ENCODE measurements at places on chromosomes 11 and 22. TPM values are rescaled to one million over a fixed set of nuclear protein-coding genes. Genes with fewer than 3 reads are reported as not detected.

DNA sequence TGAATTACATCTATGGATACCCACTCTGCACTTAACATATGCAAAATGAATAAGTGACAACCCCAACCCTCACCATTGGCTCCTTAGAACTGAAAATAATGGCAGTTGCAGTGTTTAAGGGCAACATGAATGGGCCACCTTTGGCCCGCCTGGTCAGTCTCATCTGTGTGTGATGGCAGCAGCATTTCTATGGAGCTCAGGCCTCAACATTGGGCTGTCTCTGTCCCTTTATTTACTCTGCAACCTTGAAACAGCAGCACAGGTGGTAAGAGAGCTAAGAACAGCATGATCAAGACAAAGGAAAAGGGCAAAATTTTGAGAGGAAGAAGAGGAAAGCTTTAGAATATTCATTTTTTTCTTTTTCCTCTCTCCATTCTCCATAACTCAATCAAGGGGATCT is 38.3 kb upstream of the TMEM135 start:
- DNase-seq, result peak; percentile 24

Gene SLC22A8
- not detected for total RNA-seq

DNA sequence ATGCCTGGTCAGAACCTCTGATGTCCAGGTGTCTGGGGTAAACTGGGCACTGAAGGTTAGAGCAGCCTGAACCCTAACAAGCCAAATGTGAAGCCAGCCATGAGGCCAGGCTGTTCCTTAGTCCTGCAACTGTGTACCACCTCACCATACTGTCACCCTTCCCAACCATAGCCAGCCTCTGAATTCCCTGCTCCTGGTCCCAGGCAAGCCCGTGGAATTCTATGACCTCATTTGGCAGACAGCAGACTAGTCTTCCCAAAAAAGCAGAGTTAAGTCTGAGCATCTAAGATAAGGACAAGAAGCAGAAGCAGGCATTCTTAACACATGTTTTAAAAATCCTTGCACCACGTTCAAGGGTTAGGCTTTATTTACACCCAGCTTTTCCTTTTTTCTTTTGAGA is 134.8 kb downstream of the C11orf58 start:
- no peak for DNase-seq

Gene TSGA10IP
- not detected for total RNA-seq

Gene CSTF3
- 47.8 TPM for total RNA-seq

DNA sequence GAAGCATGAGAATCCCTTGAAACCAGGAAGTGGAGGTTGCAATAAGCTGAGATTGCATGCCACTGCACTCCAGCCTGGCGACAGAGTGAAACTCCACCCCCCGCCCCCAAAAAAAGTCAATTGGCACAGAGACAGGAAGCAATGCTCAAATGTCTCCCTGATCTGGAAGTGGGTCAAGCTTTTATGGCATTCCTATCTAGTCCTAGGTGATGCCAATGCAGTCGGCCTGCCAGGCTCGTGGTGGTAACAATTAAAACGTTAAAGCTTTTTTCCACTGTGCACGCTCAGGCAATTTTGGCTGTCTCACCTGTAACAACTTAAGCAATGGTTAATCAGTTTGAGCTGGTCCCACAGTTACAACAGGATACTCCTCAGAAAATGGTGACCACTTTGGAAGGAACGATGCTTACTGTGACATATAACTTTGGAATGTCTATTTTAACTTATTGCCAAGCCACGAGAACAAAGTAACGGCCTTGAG is 18.9 kb upstream of the PISD start:
- no peak for DNase-seq

Gene DESI1
- total RNA-seq, result 36.5 TPM

- DNase-seq, result no peak
Observed at GRCh38 chr11:33909150-33909549, 17.3 kb upstream of the LMO2 start.

GRCh38 chr11:34857463-34857862 is 58.7 kb downstream of the APIP start:
- no peak for DNase-seq

Gene APOA5
- total RNA-seq, result not detected

- no peak for DNase-seq
Observed at GRCh38 chr22:42648017-42648367, 1.2 kb downstream of the CYB5R3 start.

GRCh38 chr11:115333121-115333520 is 171.1 kb downstream of the CADM1 start:
- no peak for DNase-seq

DNA sequence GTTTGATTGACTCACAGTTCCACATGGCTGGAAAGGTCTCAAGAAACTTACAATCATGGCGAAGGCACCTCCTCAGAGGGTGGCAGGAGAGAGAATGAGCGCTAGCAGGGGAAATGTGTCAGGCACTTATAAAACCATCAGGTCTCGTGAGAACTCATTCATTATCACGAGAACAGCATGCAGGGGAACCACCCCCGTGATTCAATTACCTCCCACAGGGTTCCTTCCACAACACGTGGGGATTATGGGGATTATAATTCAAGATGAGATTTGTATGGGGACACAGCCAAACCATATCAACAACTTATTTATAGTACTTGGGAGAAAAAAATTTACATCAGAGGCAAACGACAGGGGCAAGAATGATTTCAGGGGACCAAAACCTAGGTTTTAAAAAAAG is 3.0 kb downstream of the ME3 start:
- DNase-seq, result no peak

- no peak for DNase-seq
Observed at GRCh38 chr22:22798232-22798616, 89.4 kb upstream of the IGLL5 start.

- DNase-seq, result no peak
Observed at GRCh38 chr22:46125816-46126765, 24.2 kb upstream of the PPARA start.

GRCh38 chr11:70804139-70804837 is 406.0 kb downstream of the CTTN start:
- no peak for DNase-seq
